Karpas-422 (cell line): ENCODE measurements at places on chromosomes 7 and 10.

- DNase-seq: no peak
These were observed 85.7 kb upstream of the AOAH start for GRCh38 chr7:36810032-36810431.

GRCh38 chr10:130500261-130501000 lies 364.2 kb downstream of the GLRX3 start:
- DNase-seq: no peak

DNA sequence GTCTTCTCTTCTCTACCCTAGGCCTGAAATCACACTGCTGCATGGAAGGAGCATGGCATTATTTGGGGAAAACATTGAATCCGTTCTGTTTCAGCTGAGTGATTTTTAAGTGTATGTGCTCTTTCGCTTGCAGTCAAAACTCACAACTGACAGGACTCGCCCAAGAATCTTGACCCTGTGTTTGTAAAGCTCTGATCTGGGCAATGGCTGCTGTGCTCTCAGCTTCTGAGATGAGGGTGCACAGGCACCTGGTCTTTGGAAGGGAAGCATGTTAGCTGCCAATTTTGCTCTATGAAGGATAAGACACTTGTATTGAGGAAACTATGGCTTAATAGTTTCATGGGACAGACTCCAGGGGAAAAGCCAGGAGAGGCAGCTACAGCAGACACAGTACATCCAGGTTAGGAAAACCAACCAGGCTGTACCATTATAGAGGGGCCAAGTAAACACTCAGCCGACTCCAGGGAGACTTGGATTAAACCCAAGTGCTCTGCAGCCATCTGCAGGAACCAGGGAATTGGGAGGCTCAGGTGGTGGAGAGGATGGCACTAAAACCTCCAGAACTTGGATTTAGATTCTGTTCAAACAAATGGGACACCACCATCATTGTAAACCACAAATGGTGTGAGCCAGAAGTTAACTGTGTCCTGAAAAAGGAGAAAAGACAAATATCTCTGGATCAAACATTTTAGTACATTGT lies 43.3 kb downstream of the LYZL1 start:
- no peak for DNase-seq

GRCh38 chr10:43181146-43181545 lies 42.9 kb downstream of the CSGALNACT2 start:
- DNase-seq: no peak

GRCh38 chr10:46106410-46107255 lies 60.6 kb upstream of the MSMB start:
- DNase-seq: peak; percentile 35
